ENCODE measurements at places on chromosomes 6 and 20. TPM values are rescaled to one million over a fixed set of nuclear protein-coding genes. Genes with fewer than 3 reads are reported as not detected.

- no peak for DNase-seq
Measured at GRCh38 chr6:24949020-24949569, 13.3 kb upstream of the RIPOR2 start.

GRCh38 chr20:4545526-4545925 lies 176.2 kb upstream of the PRND start:
- DNase-seq = peak; percentile 28

- no peak for DNase-seq
Measured at GRCh38 chr20:62980970-62981369, 25.8 kb downstream of the BHLHE23 start.

DNA sequence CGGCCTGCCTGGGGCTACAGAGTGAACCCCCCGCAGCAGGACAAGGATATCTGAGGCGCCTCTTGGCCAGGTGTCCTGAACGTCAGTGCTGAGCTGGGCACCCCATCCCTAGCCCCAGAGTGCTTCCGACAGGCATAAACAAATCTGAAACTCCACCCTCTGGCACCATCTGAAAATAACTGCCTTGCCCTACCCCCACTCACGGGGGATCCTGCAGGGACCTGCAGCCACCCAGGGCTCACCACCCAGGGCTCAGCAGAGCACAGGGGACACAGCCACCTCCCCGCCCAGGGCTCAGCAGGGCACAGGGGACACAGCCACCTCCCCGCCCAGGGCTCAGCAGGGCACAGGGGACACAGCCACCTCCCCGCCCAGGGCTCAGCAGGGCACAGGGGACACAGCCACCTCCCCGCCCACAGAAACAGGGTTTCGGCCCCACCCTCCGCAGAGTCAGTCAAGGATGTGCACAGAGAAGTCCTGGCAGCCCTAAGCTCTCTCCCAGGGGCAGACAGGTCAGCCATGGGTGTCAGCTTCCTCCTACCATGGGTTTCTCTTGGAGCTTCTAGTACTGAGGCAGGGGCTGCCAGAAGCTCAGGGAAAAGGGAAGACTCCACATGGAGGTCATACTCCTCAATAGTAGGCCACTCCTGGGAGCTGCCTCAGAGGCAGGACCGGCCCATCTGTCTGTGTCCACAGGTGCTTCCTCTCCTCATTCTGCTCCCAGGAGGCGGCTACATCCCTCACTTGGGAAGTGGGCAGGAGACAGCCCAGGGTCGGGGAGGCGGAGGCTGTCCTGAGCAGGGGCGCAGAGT lies 4.6 kb downstream of the UCKL1 start:
- DNase-seq = no peak

GRCh38 chr6:31776485-31776988 lies 591 bp downstream of the VWA7 start:
- DNase-seq = no peak

DNA sequence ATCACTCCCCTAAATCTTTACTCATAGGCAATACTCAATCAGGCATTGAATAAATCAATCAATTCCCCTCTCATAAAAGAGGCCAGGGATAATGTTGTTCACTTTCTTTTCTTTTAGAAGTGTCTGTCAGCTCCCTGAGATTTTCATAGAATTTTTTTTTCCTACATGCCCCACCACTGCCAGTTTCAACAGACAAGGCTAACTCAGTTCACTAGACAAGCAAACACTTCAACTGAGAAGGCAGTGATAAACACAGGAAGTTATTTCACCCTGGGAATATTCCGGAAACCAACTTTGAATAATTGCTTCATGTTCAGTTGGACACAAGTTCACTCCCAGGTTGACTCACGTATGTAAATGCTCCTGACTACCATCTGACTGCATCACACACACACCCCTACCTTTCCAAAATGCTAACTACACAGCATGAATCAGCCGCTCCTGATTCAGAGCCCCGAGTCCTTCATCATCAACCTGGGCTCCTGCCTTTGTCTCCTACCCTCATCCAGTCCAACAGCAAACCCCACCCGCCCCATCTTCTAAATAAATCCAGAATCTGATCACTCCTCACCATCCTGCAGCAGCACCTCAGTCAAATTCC lies 143.9 kb downstream of the BCAS1 start:
- peak; percentile 96 for DNase-seq

Gene DEF6
- total RNA-seq = 0.72 TPM

- no peak for DNase-seq
Measured at GRCh38 chr6:87444362-87444761, 28.4 kb upstream of the SLC35A1 start.

GRCh38 chr6:122412001-122412400 lies 12.5 kb downstream of the HSF2 start:
- no peak for DNase-seq

DNA sequence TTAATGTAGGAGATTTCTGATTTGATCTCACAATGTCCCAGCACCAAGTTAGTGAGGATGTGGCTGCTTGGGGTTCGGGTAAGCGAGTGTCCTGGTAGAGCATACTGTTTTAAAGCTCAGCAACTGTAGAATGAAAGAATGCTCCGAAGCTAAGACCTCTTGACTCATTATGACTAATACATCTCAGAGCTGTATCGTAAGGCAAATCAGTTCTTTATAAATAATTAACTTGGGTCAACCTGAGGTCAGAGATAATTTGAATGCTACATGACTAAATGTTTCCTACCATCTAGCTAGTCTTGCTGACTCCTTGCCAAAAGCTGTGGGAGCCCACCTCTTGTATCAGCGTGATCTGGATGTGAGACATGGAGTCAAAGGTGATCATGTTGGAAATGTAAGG lies 128.8 kb upstream of the PDE7B start:
- peak; percentile 96 for DNase-seq

DNA sequence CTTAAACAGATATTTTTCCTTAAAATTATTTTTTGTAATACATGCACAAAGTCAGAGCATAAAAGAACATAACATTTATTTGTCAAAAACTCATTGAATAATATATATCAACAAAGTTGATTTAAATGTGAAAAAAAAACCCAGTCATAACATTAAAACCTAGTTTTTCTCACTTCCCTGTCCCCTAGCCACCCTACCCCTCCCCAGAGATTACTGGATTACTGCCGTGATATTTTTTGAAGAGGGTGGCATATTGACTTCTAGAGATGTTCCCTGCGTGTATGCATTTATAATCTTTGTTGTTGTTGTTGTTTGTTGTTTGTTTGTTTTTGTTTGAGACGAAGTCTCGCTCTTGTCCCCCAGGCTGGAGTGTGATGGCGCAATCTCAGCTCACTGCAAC lies 52.4 kb upstream of the ARMC2 start:
- no peak for DNase-seq

DNA sequence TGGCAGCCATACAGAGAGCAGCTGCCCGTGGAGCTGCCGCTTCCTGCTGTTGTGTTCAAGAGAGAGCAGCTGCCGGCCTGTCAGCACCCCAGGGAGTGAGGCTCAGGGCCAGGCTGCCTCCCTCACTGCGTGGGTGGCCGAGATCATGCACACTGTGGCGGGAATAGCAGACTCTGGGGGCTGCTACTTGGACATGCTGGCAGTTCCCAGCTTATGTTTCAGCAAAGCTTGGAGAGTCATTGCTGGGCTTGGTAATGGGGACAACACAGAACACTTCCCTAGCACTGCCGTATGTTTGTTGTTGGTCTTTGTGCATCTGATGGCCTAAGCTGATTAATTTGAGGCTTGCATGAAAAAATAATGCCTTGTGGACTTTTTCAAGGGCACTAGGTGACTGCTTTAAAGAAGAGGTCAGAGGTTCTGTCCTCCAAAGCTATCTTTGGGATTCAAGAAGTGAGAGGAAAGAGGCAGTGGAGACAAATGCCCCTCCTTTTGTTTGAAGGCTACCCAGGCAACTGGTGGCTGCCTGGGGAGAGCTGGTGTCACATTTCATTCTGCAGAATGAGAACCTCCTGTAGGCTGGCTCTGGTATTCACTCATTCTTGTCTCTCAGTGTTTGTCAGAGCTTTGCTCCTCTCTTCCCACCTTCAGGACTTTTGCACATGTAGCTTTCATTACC lies 18.8 kb downstream of the MRAP2 start:
- DNase-seq = peak; percentile 75

Gene OTOR
- total RNA-seq = not detected

All from RPMI7951 (cell line).